Stimulated activated CD8-positive, alpha-beta memory T cell treated with anti-CD3 and anti-CD28 coated beads, Interleukin-7, amount 100 ng/mL, for 48 hours (primary cell): ENCODE measurements at places on chromosomes 1 and 21.

- no peak for DNase-seq
Observed at GRCh38 chr1:92567211-92567868, 80.6 kb upstream of the GFI1 start.

DNA sequence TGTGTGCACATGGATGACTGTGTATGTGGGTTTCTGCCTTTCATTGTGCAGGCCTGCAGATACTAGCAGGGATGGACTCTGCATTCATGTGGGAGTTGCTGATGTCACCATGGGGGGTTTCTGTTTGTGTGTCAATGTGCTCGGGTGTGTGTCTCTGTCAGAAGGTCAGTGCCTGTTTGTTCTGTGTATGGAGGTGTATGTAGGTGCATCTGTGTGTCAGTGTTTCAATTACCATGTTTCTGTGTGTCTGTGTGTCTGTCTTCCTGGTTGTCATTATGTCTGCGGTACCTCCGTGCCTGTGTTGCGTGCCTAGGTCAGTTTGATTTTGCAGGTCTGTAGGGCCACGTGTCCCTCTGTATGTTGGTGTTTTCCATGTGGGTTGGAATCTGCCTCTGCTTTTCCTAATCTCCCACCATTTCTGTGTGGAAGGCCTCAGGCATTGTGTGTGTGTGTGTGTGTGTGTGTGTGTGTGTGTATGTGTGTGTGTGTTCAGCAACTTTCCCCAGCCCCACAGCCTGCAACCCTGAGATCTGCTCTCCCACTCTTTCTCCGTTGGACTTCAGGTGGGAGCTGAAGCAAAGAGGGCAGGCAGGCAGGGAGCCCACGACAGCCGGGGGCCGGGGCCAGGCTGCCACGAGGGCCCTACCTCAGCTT is 36.7 kb upstream of the WASF2 start:
- peak; percentile 54 for DNase-seq

DNA sequence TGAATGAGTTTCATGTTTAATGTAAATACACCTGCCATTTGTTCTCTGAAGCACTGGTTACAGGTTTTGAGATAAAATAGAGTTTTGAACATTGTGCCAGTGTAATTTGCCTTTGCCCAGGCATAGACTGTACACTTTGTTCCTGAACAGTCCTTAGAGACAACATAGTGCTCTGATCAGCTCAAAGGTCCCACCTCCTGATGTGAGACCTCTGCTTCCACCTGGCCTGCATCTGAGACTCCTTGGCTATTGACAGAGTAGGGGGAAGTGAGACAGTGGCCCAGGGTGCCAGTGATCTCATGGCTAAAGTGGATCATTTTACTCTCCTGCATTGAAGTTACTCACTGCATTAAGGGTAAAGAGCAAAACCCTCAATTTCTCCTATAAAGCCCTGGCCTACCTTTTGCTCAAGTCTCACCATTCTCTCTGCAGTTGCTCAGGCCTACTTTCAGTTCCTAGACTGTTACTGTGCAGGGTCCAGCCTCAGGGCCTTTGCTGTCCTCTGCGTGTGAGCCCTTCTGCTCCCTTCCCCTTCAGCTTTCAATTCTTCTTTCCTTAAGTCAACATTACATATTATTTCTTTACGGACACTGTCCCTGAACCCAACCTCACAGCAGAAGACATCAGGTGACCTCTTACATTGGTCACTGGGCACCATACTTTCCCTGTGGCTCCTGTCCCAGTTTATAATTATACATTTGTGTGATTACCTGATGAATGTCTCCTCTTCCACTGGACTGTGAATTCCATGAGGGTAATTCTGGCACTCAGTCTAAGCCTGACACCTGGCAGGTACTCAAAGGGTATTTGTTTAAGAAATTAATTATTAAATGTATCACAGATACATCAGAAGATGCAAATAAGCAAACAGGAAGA is 142.9 kb downstream of the ROR1 start:
- no peak for DNase-seq

DNA sequence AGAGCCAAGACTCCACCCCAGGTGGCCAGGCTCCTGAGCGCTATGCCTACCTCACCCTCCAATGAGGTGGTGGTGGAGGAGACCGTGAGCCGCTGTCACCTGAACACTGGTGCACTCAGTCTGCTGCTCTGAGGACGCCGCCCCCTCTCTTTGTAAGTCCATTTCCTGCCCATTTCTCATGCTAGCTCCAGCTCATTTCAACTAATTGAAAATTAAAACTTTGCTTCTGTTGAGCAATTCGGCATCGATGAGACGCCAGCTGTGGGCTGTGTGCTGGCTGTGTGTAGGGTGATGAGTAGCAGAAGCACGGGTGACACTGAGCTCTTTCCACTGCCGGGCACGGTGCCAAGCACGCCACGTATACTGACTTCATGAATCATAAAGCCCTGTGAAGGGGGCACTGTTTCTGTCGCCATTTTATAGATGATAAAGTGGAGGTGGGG is 11.2 kb downstream of the TNFRSF1B start:
- DNase-seq = peak; percentile 78

DNA sequence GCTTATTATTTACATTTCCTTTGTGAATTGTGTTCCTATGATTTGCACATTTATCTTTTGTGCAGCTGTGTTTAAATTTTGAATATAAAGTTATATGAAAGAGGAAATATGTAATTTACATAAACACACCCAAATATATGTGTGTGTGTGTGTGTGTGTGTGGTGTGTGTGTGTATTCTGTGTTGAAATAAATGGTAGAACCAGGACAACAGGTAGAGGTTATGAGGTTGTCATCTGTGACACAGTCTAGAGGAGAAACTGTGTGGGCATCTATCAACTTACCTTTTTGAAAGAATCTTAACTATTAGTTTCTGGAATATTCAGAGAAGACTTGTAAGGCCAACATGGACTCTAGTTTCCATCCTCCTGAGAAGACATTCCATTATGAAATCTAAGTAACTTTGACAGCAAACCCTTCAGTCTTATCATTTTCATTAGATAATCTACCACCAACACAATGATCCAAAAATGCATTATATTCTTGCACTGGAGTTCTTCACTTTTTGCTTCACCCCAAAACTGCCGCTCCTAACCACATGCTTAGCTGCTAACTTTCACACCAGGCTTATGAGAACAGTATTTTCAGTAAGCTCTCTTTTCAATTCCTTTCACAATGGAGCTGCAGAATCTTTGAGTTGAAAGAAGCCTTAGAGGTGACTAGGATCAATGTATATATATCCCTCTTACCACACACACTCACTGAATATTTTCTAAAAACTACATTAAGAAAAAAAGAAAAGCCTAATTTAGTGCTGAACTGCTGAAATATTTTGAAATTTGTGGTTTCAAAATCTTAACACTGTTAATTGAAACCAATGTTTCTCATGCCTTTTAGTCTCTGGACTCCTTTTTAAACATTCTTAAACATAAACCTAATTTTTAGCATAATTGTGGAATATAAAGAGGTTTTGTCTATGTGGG is 21.8 kb downstream of the PTPRC start:
- no peak for DNase-seq

GRCh38 chr21:38234395-38235142 is 22.2 kb upstream of the KCNJ15 start:
- DNase-seq = no peak

- DNase-seq = no peak
Observed at GRCh38 chr1:183516725-183517124, 44.4 kb downstream of the SMG7 start.

DNA sequence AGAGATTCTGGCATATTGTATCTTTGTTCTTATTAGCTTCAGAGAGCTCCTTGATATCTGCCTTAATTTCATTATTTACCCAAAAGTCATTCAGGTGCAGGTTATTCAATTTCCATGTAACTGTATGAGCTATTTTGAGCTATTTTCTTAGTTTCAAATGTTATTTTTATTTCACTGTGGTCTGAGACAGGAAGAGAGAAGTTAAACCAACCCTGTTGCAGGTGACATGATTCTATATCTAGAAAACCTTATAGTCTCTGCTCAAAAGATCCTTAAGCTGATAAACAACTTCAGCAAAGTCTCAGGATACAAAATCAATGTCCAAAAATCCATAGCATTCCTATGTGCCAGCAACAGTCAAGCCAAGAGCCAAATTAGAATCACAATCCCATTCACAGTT is 1644.0 kb upstream of the B3GALT2 start:
- DNase-seq = no peak

DNA sequence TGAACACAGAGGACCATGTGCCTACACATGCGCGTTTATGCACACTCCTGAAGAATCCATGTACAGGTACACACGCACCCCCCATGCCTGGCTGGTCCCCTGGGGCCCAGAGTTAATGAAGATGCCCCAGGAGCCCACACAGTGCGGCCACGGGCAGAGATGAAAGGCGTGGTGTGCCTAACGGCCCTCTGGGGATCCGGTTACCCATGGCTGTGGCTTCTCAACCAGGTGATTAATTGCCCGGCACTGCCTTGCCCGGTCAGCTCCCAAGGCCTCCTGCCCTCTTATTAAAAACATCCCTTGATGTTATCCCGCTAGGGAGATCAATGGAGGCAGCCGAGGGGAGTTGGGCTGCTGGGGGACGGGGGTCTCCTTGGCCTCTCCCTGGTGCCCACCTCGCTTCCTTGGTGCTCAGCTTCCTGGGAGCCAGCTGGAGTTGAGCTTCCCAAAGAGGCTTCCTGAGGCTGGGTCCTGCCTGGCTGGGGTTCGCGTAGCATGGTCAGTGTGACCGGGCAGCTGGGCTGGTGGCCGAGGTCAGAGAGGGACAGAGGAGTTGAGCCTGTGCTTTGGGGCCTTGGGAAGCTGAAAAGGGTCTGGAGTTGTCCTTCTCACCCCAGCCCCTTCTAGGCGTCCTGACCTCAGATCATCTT is 75.0 kb upstream of the WNT4 start:
- DNase-seq = no peak

DNA sequence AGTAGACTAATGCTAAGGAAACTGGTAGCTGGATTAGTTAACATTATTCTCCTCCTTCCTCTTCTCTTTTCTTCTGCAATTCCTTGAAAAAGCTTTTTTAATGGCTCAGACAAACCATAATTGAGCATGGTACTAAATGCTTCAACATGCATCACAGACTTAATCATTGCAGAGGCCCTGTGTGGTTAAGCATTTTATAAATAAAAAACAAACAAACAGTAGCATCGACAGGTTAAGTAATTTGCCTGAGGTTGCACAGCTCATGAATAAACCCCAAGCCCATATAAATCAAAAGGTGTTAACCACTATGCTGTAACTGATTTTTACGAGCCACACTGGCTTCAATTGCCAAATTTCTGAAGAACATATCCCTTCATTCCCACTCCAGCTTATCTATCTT is 462.1 kb downstream of the LMO4 start:
- no peak for DNase-seq

DNA sequence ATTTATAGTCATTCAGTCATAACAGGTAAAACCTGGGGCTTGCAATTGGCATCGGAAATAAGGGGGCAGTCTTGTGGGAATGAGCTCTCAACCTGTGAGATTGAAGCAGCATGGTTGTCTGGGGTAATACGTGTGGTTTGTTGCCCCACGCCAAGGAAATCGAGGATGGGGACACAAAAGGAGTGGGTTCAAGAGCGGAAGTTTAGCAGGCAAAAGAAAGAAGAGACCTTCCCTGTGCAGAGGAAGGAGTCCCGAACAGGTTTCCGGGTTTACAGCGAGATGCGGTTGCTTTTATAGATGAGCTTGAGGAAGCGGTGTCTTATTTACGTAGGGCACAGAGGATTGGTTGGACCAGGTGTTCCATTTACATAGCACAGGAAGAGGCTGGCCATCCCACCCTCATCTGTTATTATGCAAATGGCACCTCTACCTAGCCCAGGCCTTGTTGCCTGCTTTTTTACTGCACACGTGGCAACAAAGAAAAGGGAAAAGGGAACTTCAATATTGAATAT is 37.3 kb downstream of the IFNAR1 start:
- DNase-seq = no peak

DNA sequence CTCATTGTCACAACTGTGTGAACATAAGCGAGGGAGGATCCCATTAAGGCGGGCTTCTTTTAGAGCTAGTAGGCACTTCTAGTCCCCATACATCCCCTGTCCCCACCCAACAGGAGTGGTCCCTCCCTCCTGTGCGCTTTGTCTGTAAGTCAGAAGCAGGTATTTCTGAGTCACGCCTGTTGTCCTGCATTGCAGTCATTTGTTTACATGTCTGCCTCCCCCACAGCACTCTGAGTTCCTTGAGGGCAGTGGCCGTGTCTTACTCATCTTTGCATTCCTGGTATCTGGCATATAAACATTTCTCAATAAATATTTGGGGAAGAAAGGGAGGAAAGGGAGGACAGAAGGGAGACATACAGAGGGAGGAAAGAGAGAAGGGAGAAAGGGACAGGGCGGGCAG is 40.3 kb downstream of the PLEKHA6 start:
- no peak for DNase-seq

DNA sequence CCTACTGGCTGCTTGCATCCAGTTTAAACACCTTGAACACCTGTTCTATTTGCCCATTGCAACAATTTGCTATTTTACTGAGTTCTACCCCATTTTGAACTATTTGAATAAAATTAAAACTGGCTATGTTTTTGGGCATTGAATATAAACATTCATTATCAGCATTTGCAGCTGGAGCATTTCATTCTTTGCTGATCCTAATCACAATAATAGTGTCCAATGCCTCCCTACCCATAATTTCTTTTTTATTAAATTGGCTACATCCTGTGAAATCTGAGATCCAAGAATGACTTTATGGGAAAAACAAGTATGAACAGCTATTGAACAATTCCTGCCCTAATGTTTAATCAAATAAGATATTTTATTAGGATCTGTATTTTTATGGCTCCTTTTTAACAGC is 447.9 kb downstream of the PLA2G4A start:
- no peak for DNase-seq

GRCh38 chr1:3186526-3186921 is 117.5 kb downstream of the PRDM16 start:
- no peak for DNase-seq

- DNase-seq = no peak
Observed at GRCh38 chr1:51170342-51170741, 65.7 kb upstream of the RNF11 start.

- no peak for DNase-seq
Observed at GRCh38 chr1:3181956-3182355, 113.0 kb downstream of the PRDM16 start.

DNA sequence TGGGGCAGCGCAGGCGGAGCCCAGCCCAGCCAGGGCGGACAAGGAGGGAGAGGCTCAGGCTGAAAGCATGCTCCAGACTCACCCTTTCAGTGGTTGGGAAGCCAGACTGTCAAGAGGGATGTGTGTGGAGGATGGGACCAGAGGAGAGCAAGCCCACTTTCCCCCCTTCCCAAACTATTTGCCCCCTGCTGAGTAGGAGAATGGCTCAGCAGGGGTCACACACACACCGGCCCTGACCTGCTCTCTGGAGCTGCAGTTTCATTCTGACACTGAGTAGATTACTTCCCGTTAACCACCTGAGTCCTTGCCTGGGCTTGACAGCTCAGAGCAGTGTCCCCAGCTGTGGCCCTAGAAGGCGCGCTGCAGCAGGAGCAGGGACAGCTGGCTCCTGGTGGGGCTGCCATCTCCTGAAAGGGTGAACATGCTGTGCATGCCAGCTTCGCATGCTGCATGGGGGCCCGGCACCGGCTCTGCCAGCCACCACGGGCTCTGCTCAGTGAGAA is 51.6 kb upstream of the CNTN2 start:
- DNase-seq = no peak

GRCh38 chr1:111475701-111476100 is 1.9 kb downstream of the C1orf162 start:
- peak; percentile 25 for DNase-seq
